Esophagus squamous epithelium (tissue), 5 donors: ENCODE measurements at places on chromosomes 4 and X.

DNA sequence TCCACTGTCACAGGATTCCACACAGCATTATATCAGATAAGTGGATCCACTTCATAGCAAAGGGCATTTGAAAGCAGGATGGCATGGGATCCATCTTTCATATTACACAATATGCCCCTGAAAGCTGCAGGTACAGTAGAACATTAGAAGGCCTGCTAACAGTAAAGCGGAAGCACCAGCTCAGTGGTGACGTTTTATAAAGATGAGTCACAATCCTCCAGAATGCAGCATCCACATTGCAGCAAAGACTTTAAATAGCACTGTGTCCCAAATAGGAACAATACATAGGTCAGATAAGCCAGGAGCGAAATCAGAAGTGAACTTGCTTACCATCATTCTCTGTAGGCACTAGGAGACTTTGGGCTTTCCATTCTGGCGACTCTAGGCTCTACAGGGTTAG, 609.5 kb upstream of the FAT1 start:
- DNase-seq = no peak

GRCh38 chr4:184506527-184507121, 32.3 kb upstream of the IRF2 start:
- DNase-seq = peak; percentile 14

DNA sequence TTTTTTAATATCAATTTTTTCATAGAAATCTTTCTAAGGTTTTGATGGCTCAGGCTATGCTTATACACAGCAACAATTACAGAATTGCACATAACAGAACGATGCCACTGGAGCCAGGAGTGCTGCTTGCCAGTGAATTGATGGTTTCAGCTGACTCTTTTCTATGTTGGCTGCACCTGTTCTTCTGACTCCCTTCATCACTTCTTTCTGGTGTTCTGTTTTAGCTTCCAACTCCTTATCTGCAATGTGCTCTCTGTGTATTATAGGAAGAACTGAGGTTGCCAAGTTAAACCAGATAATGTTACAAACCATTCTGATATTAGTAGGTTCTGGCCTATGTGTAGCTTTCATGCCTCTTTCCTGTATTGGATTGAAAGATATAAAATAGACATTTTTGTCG, 11.6 kb upstream of the VEGFD start:
- DNase-seq = no peak

DNA sequence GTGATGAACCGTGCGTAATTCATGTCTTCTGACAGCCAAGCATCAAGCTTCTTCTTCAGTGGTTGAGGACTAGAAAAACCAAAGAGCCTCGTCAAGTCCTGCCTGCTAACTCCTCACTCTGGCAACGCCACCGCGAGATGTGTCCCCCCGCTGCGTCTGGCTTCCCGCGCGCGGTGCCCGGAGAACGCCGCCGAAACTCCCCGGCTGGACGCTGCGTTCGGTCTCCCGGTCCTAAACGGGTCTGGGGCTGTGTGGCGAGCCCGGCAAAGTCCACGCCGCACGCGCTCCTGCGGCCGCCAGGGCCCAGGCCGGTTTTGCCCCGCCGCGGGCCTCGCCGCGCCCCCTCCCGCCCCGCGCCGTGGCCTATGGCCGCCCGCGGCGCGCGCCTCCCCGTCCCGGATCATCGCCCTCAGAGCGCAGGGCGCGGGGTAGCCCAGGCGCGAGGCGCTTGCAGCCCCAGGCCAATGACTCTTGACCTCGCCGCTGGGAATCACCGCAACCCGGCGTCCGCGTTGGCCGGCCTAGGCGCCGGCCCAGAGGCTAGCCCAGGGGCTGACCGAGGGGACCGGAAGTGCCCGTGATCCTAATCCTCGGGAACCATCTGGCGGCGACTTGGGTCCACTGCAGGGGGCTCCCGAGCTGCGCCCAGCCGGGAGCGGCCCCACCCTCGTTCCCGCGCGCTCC, at the start of gene AADAT:
TSS of gene AADAT (minus strand) at position 289 of the 684 bp plus-strand sequence. CDS start at position 23, 266 bp downstream.
- no peak for DNase-seq

DNA sequence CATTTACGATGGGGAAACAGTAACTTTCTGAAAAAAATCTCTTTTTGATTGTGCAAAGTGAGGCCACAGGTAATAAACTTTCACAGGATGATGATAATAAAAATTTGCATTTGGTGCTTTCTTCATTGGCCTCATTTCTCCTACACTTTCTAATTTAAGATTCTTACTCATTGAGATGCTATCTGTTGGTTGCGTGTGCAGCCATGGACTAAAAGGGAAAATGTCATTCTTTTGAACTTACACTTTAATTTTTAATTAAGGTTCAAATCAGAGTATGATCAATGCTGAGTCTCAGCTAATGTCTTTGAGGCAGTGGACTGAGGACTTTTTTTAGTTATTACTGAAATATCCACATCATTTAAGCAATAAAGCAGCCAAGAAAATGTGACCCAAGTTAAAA, 87.6 kb downstream of the SEL1L3 start:
- no peak for DNase-seq

GRCh38 chr4:65617416-65617815, 52.9 kb downstream of the EPHA5 start:
- no peak for DNase-seq

GRCh38 chr4:16817286-16817685, 81.2 kb downstream of the LDB2 start:
- no peak for DNase-seq

DNA sequence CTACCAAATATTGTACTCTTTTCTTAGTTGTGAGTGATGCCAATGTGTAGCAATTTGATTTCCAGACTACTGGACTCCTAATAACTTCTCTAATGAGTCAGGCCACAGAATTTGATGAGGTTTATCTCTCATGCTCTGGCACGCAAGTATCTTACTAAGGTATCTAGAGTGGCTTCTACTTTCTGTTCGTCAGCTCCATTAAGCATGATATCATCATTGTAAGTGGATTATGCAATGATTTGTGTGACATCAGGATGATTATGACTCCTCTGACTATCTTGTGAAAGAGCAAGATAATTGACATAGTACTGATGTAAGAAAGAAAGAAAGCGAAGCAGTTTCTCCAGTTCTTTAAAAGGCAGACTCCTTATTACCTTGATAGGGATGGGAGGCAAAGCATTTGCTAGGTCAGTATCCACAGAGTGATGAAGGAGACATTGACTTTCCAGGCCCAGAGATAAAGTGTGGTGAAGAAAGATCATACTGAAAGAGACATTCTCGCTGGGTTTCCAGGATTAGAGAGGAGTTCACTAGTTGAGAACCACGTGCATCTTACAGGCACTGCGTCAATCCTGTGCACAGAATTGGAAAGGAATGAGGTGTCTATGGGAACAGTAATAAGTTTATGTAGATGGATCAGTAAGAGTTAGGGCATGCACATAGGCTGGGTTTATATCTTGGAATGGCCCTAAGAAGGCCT, 161.9 kb upstream of the STK26 start:
- no peak for DNase-seq

GRCh38 chr4:123127218-123127617, 204.8 kb upstream of the NUDT6 start:
- no peak for DNase-seq

DNA sequence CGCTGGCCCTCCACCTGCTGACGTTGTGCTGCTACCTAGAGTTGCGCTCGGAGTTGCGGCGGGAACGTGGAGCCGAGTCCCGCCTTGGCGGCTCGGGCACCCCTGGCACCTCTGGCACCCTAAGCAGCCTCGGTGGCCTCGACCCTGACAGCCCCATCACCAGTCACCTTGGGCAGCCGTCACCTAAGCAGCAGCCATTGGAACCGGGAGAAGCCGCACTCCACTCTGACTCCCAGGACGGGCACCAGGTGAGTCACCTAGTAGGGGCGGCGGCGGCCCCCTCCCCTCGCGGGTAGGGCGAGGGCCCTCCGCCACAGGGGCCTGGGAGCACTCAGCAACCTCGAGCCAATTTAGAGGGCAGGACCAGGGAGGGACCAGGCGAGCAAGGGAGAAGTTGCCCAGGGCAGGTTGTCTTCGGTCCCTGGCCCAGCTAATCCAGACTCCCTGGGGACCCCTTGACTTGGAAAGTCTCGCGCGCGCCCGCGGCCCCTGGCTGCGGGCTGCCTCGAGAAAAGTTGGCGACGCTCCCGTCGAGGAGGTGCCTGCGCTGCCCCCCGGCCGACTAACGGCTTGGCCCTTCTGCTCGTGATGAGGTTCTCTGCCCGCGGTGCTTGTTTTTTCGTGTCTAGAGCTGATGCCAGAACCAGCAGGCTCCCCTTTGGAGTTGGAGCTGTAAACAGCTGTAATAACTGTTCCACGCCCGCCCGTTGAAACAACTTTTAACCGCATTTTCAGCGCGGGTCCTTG, 717 bp downstream of the EDA start:
- no peak for DNase-seq

DNA sequence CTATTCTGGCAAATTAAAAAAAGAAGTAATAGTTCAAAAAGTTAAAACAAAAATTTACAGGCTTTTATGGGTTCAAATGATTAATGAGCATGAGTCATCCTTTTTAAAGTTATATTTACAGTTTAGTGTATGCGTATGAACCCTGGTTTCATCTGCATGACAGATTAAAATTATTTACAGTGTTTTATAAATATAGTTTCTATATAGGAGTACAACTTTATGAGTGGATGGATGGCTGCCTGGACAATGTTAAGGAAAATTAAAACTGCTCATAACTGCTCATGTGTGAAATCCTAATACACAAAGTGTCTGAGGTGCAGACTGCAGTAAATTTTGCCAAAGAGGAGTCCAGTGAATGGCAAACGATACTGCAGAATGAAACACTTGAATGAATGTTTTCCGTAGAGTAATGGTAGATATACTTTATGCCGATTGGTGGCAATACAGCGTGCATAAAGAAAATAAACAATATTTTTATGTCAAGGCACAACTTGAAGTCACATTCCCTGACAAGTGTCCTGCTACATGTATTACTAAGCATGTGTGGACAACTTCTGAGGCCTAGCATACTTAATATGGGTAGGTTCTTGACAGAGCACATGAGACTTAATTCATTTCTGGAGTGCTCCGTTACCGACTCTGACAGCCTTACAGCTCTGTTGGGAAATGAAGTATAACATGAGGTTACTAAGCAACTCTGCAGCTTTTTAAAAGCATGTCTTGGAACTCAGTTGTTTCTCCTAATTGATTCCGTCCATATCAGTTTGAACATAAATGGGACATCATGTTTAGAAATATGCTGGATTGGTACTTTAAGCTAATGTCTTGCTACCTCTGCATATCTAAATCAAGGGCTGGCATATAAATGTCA, 985.6 kb upstream of the PCDH7 start:
- DNase-seq = no peak

DNA sequence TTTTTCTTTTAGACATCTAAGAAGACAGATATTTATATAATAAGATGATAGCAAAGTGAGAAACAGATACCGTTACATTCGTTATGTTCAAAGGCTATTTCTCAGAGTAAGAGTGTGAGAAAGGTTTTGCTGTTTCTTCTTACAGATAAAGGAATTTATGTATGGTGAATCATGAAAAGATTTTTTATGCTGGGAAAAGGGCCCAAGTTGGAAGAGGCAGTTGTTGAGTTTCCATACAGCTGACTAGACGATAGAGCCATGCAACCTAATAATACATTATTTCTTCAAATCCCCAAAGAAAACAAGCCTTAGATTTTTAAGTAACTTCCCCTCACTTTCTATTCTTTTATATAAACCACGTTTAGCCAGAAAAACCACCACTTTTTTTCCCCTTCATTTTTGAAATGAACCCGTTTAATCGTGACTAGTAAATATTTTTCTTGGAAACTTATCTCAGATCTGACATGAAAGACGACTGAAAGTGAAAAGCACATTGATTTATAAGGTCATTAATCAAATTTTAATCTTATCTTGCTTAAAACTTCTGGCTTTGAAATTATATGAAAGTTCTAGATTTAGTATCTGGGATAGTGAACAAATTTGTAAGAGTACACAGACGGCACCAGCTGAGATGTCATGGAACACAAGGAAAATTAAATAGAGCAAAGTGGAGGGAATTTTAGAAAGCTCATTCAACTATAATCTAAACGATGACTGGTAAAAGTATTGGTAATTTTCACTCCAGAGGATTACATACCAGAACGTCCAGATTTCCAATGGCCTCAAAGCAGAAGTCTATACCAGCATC, 10.9 kb downstream of the ADH6 start:
- no peak for DNase-seq

DNA sequence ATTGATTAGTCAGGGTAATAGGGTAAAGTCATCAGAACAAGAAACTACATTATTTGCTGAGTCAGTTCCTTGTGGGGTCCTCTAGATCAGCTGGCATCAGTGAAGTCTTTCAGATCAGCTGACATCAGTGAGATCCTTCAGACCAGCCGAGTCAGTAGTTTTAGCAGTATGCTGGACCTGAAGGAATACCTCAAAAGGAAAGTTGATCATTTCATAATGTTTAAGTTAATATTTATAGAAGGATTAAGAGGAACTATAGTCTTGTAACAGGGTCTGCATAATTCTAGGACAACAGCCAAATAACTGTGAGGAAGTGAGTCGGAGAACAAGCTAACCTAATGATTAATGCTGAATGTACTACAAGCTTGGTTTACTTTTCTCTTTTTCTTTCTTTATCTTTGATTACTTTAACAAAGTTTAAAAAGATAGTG, 958 bp upstream of the UGT2B7 start:
- DNase-seq = no peak

- DNase-seq = no peak
These were observed 72.7 kb upstream of the EDNRA start for GRCh38 chr4:147408189-147408588.

GRCh38 chrX:108250654-108251579, 159.3 kb downstream of the ATG4A start:
- DNase-seq = no peak

GRCh38 chr4:122742933-122743829, 10.7 kb downstream of the BBS12 start:
- no peak for DNase-seq

DNA sequence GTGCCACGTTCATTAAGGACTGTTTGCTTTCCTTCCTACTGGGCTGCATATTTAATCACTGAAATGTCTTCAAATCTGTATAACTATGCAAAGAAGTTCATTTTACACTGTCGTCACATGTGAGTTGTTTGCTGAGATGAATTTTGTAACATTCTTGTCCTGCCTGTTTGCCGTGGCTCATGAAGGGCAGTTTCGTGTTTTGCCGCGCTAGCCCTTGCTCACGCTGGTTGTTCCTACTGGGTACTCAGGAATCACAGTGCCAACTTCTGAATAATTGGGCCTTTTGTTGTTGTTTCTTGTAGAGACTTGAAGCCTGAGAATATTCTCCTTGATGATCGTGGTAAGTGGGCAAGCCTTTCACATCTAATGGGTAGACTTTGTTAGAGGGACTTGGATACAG, 52.2 kb downstream of the HTT-AS start:
- no peak for DNase-seq

DNA sequence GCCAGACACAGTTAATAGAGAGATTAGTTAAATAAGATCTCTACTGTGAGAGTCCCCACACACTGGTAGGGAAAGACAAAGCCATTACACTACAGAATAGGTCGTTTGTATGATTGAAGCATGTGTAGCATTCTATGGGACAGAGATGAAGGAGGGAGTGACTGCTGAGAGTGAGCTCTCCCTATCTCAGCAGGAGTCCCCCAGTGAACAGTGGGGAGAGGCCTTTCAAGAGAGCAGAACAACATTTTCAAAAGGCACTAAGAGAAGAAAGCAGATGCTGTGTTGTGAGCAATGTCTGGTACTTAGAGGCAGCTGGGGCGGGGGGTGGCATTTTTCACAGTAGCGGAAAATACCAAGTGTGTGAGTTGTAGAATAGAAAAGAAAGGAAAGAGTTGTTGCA, 413.6 kb downstream of the AFF2 start:
- DNase-seq = no peak
